CD4-positive, alpha-beta T cell (primary cell): ENCODE measurements at places on chromosomes 1 and 21. TPM values are rescaled to one million over a fixed set of nuclear protein-coding genes. Genes with fewer than 3 reads are reported as not detected.

DNA sequence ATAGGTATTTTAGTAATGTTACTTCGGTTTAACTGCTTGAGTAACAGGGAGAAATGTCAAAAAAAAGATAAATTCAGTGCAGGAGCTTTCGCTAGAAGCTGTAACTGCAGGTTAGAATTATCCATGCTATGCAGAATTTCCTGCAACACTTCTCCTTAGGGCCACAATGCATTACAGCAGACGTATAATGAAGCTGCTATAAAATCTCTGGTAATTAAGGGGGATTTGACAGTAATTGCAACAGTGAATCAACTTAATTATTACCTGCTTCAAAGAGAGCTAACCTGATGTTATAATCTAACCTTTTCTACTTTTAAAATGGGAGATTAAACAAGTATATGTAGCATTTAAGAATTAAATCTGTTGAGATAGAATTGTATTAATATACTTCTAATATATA is 92.6 kb downstream of the ATG4C start:
- H3K27me3 ChIP-seq, result no peaks in the 10 kb centered on the region
- H3K36me3 ChIP-seq, result no peaks in the 10 kb centered on the region
- no peak for DNase-seq
- H3K4me3 ChIP-seq, result no peak overlapping the region
- H3K27ac ChIP-seq, result no peak overlapping the region

The NCMAP gene
- total RNA-seq, result not detected

- DNase-seq, result no peak
- H3K4me1 ChIP-seq, result no peaks in the 10 kb centered on the region
- no peak overlapping the region for H3K4me3 ChIP-seq
- H3K36me3 ChIP-seq, result no peaks in the 10 kb centered on the region
- H3K27me3 ChIP-seq, result peaks cover 6% of the 10 kb centered on the region
These were observed 29.5 kb downstream of the AK4 start for GRCh38 chr1:65177457-65177856.

GRCh38 chr1:205791568-205792180 is 16.4 kb upstream of the RAB29 start:
- DNase-seq, result peak; percentile 61
- H3K4me1 ChIP-seq, result no peaks in the 10 kb centered on the region
- H3K4me3 ChIP-seq, result no peak overlapping the region
- no peaks in the 10 kb centered on the region for H3K27me3 ChIP-seq

DNA sequence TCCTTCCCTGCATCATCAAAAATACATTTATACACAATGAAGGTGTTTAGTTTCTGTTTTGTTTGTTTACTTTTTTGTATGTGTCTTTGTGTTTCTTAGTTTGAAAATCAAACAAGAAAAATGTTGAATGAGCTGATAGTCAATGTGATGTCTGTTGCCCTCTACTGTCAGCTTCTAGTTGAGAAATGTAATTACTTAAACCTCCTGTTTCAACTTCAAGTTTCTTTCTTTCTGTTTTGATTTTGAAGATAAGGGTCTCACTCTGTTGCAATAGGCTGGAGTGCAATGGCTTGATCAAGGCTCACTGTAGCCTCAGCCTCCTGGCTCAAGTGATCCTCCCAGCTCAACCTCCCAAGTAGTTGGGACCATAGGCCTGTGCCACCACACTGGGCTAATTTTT is 37.5 kb downstream of the SPTA1 start:
- H3K27ac ChIP-seq, result no peak overlapping the region
- no peak for DNase-seq
- no peaks in the 10 kb centered on the region for H3K4me1 ChIP-seq
- no peaks in the 10 kb centered on the region for H3K36me3 ChIP-seq
